Mammary epithelial cell (primary cell): ENCODE measurements at places on chromosomes 1 and 21. TPM values are rescaled to one million over a fixed set of nuclear protein-coding genes. Genes with fewer than 3 reads are reported as not detected.

- DNase-seq, result no peak
Observed at GRCh38 chr1:38285807-38286530, 239.4 kb upstream of the POU3F1 start.

GRCh38 chr1:43156026-43156425, 16.1 kb downstream of the EBNA1BP2 start:
- no peak for DNase-seq

- peak; percentile 84 for DNase-seq
Observed at GRCh38 chr1:25871086-25871703, 4.3 kb downstream of the PAQR7 start.

DNA sequence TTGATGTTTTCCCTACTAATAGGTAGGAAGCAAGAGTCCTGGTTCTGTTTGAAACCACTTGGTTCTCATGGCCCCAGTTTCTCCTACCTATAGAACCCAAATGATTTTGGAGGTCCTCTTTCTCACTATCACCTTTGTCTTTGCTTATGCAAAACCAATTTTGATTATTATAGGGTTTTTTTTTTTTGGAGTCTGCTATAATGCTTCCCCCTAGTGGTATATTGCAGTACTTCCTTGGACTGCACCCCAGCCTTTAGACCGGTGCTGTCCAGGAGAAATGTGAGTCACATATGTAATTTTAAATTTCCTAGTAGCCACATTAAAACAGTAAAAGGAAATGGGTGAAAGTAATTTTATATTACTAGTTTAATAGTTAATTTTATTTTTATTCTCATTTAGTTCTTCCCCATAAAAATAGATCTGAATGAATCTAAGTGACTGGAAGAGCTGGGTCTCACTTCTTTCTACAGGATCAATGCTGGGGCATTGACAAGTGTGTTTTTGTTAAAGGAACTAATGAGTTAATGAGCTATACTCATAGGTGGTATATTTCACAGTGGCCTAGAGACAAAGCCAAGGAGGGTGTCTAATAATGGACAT, 10.6 kb downstream of the FCMR start:
- DNase-seq, result peak; percentile 60

- no peak for DNase-seq
Observed at GRCh38 chr21:46168659-46169386, 13.4 kb upstream of the FTCD start.

DNA sequence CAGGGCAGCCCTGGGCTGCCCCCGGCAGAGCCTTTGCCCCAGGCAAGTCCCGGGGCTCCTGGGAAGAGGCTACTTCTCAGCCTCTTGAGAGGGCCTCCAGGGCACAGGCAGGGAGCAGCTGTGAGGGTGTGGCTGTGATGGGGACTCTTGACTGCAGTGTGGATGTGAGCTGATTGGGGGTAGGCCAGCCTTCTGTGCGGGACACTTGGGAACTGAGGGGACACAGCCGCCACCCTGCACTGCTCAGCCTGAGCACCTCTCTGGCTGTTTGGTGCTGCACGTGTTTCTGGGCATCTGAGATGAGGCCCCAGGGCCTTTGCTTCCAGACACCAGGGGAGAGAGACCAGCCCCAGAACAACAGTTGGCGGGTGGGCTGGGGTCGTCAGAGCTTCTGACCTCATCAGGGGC, 62.1 kb downstream of the SKI start:
- no peak for DNase-seq

DNA sequence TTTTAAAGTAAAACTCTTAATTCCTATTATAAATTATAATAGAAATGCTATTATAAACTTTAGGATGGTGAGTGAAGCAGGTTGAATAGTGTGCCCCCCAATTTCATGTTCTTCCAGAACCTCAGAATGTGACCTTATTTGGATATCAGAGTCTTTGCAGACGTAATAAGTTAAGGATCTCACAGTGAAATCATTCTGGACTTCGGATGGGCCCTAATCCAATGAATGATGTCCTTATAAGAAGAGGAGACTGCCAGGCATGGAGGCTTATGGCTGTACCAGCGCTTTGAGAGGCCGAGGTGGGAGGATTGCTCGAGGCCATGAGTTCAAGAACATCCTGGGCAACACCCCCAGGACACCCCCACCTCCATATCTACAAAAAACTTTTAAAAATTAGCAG, 9.4 kb upstream of the MT1HL1 start:
- no peak for DNase-seq

- no peak for DNase-seq
Observed at GRCh38 chr21:41362605-41363369, 960 bp downstream of the MX2 start.

The KRTAP19-1 gene
- not detected for total RNA-seq

The FCGR1A gene
- total RNA-seq, result not detected
